Colonic mucosa (tissue), 4 donors: ENCODE measurements at places on chromosomes 4 and X. TPM values are rescaled to one million over a fixed set of nuclear protein-coding genes. Genes with fewer than 3 reads are reported as not detected.

The YY2 gene
- 1.5 TPM for total RNA-seq

The PWWP3B gene
- 0.15 TPM for total RNA-seq

The PPEF2 gene
- not detected for total RNA-seq

The JAKMIP1 gene
- total RNA-seq = 0.19 TPM

DNA sequence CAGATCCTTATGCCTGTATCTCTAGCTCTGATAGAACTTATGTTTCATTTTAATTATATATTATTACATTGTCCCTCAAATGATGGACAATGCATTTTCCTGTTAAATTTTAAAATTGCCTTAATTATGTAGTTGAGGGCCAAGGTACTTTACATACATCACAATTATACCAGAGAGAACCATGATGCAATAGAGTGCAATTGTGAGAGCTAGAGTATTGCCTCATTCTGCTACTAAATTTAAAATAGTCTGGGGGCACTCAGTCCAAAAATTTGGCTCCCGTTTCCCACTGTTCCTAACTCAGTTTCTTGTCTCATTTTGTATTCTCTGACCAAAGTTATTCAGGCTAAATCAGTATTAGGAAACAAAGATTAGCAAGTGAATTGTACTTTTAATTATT, 378.5 kb upstream of the ZFP42 start:
- no peak overlapping the region for H3K4me3 ChIP-seq
- no peaks in the 10 kb centered on the region for H3K36me3 ChIP-seq
- no peaks in the 10 kb centered on the region for H3K27me3 ChIP-seq
- no peaks in the 10 kb centered on the region for H3K4me1 ChIP-seq

- H3K27ac ChIP-seq = no peak overlapping the region
- H3K4me1 ChIP-seq = no peaks in the 10 kb centered on the region
- H3K27me3 ChIP-seq = no peaks in the 10 kb centered on the region
- no peaks in the 10 kb centered on the region for H3K36me3 ChIP-seq
- DNase-seq = no peak
Measured at GRCh38 chr4:142778900-142779299, 67.2 kb downstream of the INPP4B start.

The PABPC1L2B gene
- total RNA-seq = not detected

- no peaks in the 10 kb centered on the region for H3K27me3 ChIP-seq
- no peaks in the 10 kb centered on the region for H3K36me3 ChIP-seq
- DNase-seq = no peak
- no peak overlapping the region for H3K27ac ChIP-seq
Measured at GRCh38 chrX:38841750-38842149, 40.5 kb downstream of the MID1IP1 start.

The BMX gene
- 1.4 TPM for total RNA-seq

DNA sequence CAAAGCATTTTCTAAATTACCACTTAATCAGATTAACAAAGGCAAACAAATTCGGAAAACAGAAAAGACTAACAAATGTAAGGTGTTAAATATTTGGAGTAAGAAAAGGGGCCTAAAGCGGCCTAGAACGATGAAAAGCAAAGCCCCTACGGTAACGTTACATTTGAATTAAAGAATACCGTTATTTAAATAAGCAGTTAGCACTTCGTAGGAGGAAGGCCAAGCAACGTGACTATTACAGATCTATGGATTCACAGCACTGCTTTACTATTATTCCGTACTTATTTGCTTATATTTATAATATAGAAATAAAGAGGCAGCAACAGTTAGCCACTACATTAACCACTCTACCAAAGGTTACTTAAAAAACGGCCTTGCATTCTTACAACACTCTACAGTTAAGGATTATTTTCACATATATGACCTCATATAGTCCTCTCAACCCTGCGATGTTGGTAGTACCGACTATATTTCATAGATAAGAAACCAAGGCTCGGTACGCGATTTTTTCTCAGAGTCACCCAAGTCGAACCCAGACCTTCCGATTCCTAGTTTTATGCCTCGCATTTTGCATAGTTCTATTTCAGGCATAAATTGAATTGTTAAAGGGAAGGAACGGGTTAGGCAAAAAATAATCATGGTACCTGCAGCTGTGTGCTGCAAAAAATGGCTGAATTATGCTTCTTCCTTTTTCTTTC, 2.9 kb downstream of the KLHL15 start:
- peak overlapping the region; percentile 83 for H3K4me3 ChIP-seq
- H3K36me3 ChIP-seq = no peaks in the 10 kb centered on the region
- no peak for DNase-seq
- H3K4me1 ChIP-seq = no peaks in the 10 kb centered on the region
- no peaks in the 10 kb centered on the region for H3K27me3 ChIP-seq
- peak overlapping the region; percentile 87 for H3K27ac ChIP-seq

The PALLD gene
- 72.1 TPM for total RNA-seq

- DNase-seq = no peak
- no peak overlapping the region for H3K27ac ChIP-seq
Measured at GRCh38 chrX:120281021-120281624, 30.1 kb downstream of the TMEM255A start.

DNA sequence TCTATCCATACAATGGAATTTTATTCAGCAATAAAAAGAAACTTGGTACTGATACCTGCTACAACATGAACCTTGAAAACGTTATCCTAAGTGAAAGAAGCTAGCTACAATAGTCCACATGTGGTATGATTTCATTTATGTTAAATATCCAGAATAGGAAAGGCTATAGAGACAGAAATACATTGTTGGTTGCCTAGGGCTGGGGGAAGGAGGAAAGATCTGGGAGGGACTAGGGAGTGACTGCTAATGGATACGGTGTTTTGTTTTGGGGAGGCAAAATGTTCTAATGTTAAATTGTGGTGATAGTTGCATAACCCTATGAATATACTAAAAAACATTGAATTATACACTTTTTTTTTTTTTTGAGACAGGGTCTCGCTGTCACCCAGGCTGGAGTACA, 141.1 kb upstream of the ARX start:
- no peaks in the 10 kb centered on the region for H3K4me1 ChIP-seq
- H3K27ac ChIP-seq = no peak overlapping the region
- H3K27me3 ChIP-seq = no peaks in the 10 kb centered on the region
- no peak overlapping the region for H3K4me3 ChIP-seq

GRCh38 chr4:166045457-166045856, 172.4 kb downstream of the TLL1 start:
- no peaks in the 10 kb centered on the region for H3K27me3 ChIP-seq
- H3K4me1 ChIP-seq = no peaks in the 10 kb centered on the region
- H3K27ac ChIP-seq = no peak overlapping the region
- H3K4me3 ChIP-seq = no peak overlapping the region
- no peak for DNase-seq
- H3K36me3 ChIP-seq = no peaks in the 10 kb centered on the region

- H3K4me1 ChIP-seq = no peaks in the 10 kb centered on the region
- no peak for DNase-seq
- no peaks in the 10 kb centered on the region for H3K36me3 ChIP-seq
Measured at GRCh38 chr4:53196882-53197771, 168.7 kb downstream of the SCFD2 start.

DNA sequence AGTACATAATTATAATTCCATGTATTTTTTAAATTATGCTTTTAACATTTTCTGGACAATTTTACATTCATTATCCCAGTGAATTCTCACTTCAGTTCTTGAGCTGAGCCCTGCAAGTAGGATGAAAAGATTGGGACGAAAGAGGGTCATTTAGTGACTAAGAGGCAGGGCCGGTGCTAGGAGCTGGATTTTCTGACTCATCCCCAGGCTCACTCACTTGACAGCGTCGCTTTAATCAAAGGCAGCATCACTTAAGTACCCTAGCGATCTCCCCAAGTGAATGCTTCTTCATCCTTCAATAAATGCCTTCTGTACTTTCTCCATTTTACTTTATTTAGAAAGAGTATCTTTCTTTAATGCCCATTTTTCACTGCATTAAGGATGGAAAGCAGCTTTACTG, 263.6 kb downstream of the HS3ST1 start:
- H3K4me3 ChIP-seq = no peak overlapping the region
- no peaks in the 10 kb centered on the region for H3K36me3 ChIP-seq
- H3K4me1 ChIP-seq = no peaks in the 10 kb centered on the region
- no peaks in the 10 kb centered on the region for H3K27me3 ChIP-seq
- no peak overlapping the region for H3K27ac ChIP-seq

- no peaks in the 10 kb centered on the region for H3K36me3 ChIP-seq
- no peak for DNase-seq
- no peaks in the 10 kb centered on the region for H3K27me3 ChIP-seq
Measured at GRCh38 chrX:43706786-43707370, 50.8 kb downstream of the MAOA start.

DNA sequence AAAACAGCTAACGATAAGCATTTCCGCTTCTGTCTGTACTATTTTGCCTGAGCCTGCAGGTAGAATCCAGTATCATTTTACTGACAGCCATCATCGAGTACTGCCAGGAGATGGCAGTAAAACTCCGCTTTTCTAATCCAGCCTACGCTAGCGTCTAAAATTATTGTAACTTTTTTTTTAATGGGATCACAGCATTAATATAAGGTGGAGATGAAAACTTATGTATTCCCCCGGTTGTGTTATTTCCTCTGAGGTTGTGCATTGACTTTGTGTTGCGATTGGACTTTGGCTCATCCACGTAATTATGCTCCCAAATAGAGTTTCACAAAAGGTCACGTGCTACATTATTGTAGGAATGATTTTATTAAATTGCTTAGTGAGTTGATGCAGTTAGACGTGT, 248.1 kb downstream of the C4orf33 start:
- DNase-seq = peak; percentile 49
- no peak overlapping the region for H3K4me3 ChIP-seq
- no peaks in the 10 kb centered on the region for H3K4me1 ChIP-seq
- H3K27me3 ChIP-seq = no peaks in the 10 kb centered on the region
- peak overlapping the region; percentile 19 for H3K27ac ChIP-seq

- no peak overlapping the region for H3K4me3 ChIP-seq
- H3K4me1 ChIP-seq = no peaks in the 10 kb centered on the region
- DNase-seq = no peak
- H3K27me3 ChIP-seq = no peaks in the 10 kb centered on the region
- no peaks in the 10 kb centered on the region for H3K36me3 ChIP-seq
- no peak overlapping the region for H3K27ac ChIP-seq
Measured at GRCh38 chr4:127868196-127868595, 12.5 kb upstream of the PLK4 start.

GRCh38 chrX:110145311-110145710, 142.4 kb downstream of the TMEM164 start:
- no peak for DNase-seq
- no peaks in the 10 kb centered on the region for H3K27me3 ChIP-seq
- H3K4me3 ChIP-seq = no peak overlapping the region
- H3K36me3 ChIP-seq = no peaks in the 10 kb centered on the region
- H3K4me1 ChIP-seq = no peaks in the 10 kb centered on the region
- no peak overlapping the region for H3K27ac ChIP-seq

DNA sequence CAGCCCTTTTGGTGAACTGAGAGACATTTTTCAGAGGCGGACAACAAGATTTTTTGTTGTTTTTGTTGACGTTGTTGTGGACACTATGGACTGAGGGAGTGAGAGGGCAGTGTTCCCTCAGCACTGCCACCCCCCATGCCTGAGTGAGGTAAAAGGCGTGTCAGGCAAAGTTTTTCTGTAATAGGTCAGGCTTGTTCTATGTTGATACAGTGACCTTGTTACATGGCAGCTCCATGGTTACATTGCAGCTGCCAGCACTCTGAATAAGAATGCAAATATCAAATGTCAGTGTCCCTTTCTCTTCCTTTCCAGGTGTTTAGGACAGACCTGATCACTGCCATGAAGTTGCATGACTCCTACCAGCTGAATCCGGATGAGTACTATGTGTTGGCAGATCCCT, 36.6 kb downstream of the JADE1 start:
- no peak for DNase-seq
- H3K36me3 ChIP-seq = no peaks in the 10 kb centered on the region

The F11 gene
- 0.48 TPM for total RNA-seq

The SASH3 gene
- total RNA-seq = 4.5 TPM

DNA sequence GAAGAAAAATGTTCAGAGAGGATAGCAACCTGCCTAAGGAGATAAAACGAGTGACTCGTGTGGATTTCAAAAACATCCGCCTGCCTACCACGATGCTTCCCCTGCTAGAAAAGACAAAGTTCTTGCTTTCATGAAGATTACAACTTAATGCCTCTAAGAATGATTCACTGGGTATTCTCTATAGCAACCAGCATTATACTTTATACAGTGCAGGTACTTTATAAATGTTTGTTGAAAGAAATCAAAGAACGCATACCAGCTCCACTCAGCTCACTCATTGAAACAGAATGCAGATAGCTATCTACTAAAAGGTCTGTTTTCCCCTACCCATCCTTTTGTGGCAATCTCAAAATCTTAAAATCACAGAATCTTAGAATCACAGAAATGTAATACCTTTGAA, 33.7 kb downstream of the GASK1B start:
- no peaks in the 10 kb centered on the region for H3K4me1 ChIP-seq
- no peaks in the 10 kb centered on the region for H3K27me3 ChIP-seq
- H3K36me3 ChIP-seq = no peaks in the 10 kb centered on the region

The CFAP47 gene
- total RNA-seq = not detected

GRCh38 chrX:50648156-50648555, 165.8 kb downstream of the SHROOM4 start:
- no peaks in the 10 kb centered on the region for H3K27me3 ChIP-seq
- DNase-seq = no peak
- no peak overlapping the region for H3K27ac ChIP-seq
- H3K4me3 ChIP-seq = no peak overlapping the region
- H3K4me1 ChIP-seq = no peaks in the 10 kb centered on the region

The NHS gene
- 3.0 TPM for total RNA-seq

DNA sequence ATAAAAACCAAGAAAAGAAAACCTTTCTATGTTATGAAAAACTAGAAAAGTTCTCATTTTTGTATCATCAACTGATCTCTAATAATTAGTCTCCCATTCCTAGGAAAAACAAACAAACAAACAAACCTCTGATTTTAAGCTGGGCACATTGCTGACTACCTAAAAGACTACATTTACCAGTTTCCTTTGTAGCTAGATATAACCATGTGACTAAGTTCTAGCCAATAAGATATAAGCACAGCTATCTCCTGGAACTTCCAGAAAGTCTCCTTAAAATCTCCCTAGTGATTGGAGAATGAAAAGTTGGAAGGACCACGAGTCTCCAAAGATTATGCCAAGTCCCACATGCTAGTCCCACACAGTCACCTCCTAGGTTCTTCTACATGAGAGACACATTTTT, 108.9 kb downstream of the NR3C2 start:
- H3K27ac ChIP-seq = no peak overlapping the region
- H3K4me1 ChIP-seq = no peaks in the 10 kb centered on the region
- H3K36me3 ChIP-seq = no peaks in the 10 kb centered on the region

DNA sequence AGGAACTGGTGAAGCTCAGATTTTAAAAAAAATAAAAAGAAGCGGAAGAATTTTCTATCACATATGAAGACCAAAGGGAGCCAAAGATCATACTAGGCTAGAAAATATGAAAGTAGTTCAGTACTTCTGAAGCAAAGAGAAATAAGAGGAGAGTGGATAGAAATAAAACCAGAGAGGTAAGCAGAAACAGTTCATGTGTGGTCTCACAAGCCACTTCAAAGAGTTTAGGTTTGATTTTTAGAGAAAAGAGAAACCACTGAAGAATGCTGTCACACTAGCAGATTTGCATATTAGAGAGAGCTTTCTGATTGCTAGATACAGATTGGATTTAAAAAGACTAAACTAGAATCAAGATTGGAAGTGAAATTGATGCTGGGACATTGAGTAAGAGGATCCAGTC, 51.7 kb downstream of the GABRA3 start:
- H3K36me3 ChIP-seq = no peaks in the 10 kb centered on the region
- H3K27me3 ChIP-seq = no peaks in the 10 kb centered on the region
- H3K4me1 ChIP-seq = no peaks in the 10 kb centered on the region
- H3K27ac ChIP-seq = no peak overlapping the region
- no peak overlapping the region for H3K4me3 ChIP-seq

- H3K4me3 ChIP-seq = no peak overlapping the region
- H3K27ac ChIP-seq = no peak overlapping the region
- H3K4me1 ChIP-seq = no peaks in the 10 kb centered on the region
- no peaks in the 10 kb centered on the region for H3K27me3 ChIP-seq
- no peak for DNase-seq
Measured at GRCh38 chr4:86523333-86523732, 70.8 kb upstream of the PTPN13 start.
